ENCODE measurements at places on chromosomes 5 and 9.

DNA sequence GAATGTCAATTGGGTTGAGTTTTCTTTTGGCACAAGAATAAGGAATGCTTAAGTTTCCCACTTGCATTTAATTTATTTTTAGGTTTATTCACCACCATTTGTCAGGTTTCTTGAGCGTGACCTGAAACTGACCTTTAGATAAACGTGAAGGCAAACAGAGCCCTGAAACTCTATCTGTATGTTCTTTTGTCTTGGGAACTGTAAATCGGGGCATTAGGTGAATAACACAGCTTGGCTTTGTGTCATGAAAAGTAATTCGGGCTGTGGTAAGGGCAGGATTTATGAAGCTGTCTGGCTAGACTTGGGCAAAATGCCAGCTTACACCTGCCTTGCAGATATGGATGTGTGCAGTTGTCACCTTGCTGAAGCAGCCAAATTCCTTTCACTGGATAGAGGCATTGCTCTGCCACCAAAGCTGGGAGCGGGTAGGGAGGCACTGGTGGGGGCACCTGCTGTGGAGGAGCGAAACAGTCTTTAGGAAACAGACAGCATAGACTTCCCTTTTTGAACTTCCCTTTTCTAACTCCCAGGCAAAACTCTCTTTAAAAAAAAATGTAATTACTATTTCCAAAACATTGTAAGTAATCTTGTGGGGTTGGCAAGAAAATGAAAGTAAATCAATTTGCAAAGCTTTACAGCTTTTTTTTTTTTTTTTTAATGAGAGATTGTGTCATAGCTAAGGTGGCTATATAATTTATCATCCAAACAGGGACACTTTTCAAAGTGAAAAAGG lies 545.2 kb downstream of the CSNK1G3 start:
- DNase-seq, result peak; percentile 65

DNA sequence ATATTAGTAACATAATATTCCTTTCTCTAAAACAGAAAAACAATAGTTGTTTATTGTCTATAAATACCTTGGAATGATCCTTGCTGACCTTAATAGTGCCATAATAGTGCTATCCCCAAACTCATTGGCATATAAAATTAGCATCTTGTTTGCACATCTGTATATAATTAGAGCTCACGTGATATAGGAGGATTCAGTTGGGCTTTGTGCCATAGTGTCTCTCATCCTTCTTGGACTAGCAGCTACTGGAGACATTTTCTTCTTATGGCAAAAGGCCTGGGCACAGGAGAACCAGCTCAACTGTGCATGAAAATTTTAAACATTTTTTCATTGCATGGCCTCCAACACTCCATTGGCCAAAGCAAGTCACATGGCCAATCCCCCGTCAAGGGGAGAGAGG lies 342.5 kb downstream of the SPATA31D1 start:
- no peak for DNase-seq

- DNase-seq, result no peak
Measured at GRCh38 chr5:121982893-121983285, 21.1 kb downstream of the SRFBP1 start.

DNA sequence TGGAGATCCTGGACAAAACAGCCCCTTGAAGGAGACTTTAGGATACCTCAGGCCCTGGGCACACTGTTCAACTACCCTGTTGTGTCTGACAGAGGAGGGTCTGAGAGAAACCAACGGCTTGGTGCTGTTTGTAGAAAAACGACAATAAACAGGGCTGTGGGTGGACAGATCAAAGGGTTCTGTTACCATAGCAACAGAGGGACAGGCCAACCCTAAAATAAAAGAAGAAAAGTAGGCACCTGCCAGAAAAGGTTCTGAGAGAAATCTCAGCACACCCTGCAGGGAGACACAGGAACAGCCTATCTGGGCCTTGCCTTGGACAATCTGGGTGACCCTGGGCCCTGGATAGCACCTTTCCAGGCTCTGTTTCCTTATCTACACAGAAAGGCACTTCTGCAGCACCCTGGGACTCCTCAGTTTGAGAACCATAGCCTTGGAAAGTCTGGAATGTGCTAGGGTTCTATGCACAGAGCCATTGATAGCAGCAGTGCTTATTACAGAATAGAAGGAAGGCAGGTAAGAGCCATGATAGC lies 104.8 kb upstream of the TBC1D2 start:
- DNase-seq, result no peak

GRCh38 chr9:124000161-124000783 lies 11.3 kb upstream of the LHX2 start:
- no peak for DNase-seq

- DNase-seq, result no peak
Measured at GRCh38 chr9:16343249-16344237, 526.9 kb downstream of the BNC2 start.

- DNase-seq, result no peak
Measured at GRCh38 chr5:136225796-136226195, 32.8 kb upstream of the SMIM32 start.

- DNase-seq, result no peak
Measured at GRCh38 chr5:44402084-44402483, 12.9 kb upstream of the FGF10 start.

DNA sequence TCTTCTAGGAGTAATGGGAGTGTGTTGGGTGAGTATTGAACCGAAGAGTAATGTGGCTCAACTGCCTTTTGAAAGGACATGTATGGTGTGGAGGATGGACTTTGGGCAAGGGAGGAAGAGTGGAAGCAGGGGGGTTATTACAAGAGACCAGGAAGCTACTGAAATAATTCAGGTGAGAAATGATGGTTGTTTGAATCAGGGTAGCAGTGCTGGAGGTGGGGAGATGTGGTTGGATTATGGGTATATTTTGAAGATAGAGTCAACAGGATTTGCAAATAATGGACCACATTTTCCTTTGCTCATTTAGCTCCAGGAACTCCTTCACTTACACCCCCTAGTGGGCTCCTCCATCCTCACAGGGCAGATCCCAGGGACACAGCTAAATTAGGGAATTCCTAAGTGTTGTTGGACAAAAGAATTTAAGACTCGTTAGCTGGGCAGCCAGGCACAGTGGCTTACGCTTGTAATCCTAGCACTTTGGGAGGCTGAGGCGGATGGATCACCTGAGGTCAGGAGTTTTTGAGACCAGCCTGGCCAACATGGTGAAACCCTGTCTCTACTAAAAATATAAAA lies 1.2 kb upstream of the SLC4A9 start:
- DNase-seq, result no peak

DNA sequence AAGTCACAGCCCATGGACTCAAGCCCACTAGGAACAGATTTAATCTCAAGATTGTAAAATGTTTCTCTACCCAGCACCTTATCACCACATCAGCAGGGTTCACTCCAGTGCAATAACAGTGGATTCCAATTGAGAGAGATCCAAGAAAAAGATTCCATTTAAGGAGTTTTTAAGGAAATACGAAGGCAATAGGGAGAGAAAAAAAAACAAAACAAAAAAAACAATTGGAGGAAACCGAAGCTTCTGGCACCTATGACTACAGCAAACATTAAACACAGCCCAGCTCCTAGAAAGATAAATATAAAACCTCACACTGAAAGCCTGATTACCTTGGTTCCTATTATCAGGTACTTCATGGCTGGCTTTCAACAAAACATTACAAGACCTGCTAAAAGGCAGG lies 192.7 kb downstream of the DAB2IP start:
- no peak for DNase-seq

DNA sequence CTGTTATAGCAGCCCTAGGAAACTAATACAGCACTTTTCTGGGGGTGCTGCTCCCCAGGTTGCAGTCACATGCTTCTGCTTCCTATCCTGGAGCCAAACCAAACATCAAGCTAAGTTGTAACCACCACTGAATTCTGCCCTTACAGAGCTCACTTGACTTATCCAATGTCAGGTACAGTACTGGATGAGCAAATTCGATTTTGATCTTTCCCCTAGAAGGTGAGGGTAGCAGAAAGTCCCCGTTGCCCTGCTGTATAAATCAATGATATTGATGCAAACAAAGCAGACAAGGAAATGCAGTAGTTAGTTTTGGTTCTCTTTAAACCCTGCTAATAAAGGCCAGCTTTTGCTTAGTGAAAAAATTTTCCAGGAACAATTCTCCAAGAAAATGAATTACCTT lies 36.4 kb downstream of the ZCCHC9 start:
- no peak for DNase-seq

- DNase-seq, result no peak
Measured at GRCh38 chr9:76191493-76191892, 202.7 kb downstream of the RFK start.

DNA sequence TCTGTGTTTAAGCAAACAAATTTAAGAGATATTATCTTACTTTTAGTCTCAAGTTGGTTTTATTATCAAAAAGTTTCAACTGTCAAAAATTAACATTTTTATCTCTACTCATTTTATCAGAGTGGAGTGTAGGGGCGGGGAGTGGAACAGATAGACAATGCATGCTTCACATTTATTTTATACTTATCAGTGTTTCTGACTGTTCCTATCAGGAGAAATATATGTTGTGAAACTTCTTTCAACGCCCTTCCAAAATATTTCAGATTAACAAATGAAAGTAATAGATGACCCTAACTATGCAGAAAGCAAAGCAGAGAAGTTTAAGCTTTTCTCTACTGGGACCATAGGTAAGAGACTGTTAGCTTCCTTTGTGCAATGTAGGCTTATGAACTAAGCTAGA lies 44.9 kb upstream of the MAST4 start:
- no peak for DNase-seq

DNA sequence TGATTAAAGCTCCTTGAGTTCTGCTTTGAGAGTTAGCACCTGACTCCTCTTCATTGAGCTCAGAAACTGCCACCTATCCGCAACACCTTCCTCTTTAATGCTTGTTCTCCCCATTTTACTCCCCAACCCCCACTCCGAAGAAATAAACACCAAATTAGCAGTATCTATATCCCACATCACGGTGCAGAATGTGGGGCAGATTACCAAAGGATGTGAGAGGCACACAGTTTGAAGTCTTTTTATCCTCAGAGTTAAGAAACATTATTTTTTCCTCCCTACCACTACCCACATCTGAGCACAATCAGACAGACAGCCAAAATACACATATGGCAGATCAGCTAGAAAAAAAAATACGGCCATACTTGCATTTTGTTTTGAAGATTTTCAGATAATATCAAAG lies 26.1 kb upstream of the IL7R start:
- DNase-seq, result no peak

DNA sequence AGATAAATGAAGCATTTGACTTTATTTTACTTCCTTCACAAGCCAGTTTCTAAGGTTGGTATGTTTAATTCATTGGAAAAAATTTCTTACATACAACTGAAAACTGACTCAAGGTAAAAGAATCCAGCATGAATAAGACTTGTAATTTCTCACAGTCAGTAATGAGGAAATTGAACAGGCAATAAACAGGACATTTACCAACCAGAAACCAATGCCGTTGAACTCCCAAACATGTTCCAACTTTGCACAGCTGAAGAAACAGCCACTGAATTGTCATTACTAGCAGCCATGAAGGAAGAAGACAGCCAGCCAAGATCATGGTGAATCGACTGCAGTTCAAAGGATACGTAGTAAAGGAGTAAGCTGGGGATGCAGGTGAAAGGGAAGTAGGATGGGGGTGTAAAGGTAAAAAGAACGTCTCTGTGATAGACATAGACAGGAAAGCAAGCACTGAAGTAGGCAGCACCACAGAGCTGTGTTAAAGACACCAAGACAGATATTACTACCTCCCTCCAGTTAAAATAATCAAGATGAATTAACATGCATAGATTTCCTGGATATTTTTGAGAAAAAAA lies 21.3 kb upstream of the SLC12A2 start:
- no peak for DNase-seq

DNA sequence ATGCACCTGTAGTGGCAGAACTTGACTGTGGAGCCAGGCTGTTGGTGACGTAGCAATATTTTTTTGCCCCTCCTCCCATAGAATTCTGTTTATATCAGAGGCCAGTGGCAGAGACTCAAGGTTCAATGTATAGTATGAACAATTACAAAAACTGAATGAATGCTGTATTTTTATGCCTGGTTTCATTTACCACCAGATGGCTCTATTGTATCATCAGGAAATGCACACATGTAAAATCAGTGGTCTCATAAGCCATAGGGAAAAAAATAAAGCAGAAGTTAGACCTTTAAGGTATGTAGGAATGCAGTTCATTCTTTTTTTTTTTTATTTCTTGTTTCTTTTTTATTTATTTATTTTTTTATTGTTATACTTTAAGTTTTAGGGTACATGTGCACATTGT lies 43.6 kb downstream of the CCDC192 start:
- DNase-seq, result peak; percentile 22

DNA sequence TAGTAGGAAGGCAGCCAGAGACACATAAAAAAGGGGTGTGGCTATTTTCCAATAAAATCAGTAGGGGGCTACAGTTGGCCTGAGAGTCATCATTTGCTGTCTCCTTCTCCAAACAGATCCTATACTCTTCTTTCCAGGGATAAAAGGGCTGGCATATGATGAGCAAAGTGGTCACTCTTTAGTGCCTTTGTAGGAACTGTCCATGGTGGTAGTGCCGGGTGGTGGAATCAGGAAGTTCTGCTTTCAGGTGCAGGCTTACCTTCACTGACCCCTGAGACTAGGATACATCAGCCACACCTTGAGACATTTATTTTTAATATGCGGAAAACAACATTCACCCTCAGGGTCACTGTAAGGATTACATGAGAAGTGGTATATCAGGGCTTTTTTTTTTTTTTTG lies 80.8 kb downstream of the ASTN2 start:
- no peak for DNase-seq

GRCh38 chr5:2109566-2109965 lies 226.8 kb upstream of the IRX4 start:
- no peak for DNase-seq

- peak; percentile 40 for DNase-seq
Measured at GRCh38 chr9:69797675-69798074, 22.9 kb upstream of the CFAP95 start.

- DNase-seq, result peak; percentile 29
Measured at GRCh38 chr9:107137495-107138202, 145.4 kb upstream of the RAD23B start.

- no peak for DNase-seq
Measured at GRCh38 chr9:126794441-126794840, 10.4 kb upstream of the ZBTB43 start.

GRCh38 chr5:72032788-72033187 lies 74.5 kb upstream of the MAP1B start:
- no peak for DNase-seq

- DNase-seq, result no peak
Measured at GRCh38 chr9:27206041-27206440, 90.9 kb downstream of the EQTN start.

- DNase-seq, result no peak
Measured at GRCh38 chr5:159891371-159891770, 24.9 kb upstream of the ADRA1B start.

- DNase-seq, result no peak
Measured at GRCh38 chr5:2371419-2371710, 380.1 kb downstream of the IRX2 start.
